Substantia nigra (tissue), 51 donors: ENCODE measurements at places on chromosomes 7 and 10.

DNA sequence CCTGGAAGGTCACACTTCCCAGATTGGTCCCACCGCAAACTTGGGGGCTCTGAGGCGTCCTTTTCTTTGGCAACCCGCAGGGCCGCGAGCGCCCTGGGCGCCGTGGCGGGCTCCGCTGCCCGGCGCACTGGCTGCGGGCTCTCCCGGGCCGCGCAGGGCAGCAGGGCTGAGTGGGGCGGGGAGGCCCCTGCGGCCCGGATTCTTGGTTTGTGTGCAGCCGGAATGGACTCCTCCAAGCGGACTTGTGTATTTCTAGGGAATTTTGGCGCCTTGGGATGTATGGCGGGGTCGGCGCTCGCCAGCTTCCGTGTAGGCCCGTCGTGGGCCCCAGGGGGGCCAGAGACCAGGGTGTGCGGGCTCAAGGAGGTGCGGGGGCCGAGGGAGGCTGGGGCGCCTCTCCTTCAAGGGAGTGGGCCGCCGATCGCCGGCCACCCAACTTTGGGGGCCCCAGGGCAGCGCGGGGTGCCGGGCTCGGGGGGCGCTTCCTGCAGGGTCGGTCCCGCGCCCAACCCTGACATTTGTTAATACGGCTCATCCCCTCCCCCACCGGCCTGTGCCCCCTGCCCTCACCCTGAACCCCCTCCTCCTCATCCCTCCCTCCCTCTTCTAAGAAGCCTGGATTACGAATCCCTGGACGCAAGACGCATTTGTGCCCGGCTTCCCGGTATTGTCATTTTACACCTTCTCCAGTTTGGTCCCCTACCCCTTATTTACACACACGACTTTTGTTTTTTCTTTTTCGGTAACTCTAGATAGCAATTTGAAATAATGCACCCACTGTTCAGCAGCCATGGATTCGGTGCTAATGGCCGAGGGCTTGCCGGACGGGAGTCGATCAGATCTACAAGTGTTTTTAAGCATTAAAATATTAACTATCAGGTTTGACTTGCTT is 2.5 kb downstream of the TCF7L2 start:
- no peak for DNase-seq

DNA sequence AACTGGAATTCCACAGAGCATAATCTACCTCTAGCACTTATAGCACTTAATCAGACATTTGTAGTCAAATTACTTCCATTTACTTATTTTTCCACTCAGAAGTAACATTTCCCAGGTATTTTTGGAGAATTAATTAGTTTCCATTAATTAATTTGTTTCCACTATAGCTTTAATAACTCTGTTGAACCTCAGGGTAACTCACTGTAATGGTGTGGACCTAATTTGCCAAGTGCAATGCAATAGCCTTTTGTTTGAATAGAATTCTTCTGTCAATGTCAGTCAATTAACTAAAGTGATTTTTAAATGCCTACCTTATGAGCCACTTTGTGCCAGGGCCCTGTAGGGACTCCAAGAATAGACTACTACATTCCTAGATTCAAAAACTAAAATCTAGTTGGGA is 115.4 kb downstream of the CSTF2T start:
- no peak for DNase-seq

DNA sequence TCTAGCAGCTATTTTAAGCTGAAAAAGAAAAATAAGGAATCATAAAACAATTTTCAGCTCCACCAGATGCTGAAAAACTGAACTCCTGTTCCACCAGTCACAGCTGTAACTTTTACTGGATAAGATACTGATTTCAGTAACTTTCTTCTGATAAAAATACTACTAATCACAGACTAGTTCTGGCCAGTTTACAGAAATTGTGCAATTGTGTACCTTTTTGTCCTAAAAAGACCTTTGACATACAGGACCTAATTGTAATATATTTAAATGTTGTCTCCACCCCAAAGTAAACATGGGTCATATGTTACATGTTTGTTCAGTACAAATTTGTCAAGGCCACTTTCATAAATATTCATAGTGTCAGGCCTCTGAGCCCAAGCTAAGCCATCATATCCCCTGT is 27.1 kb upstream of the PIP start:
- no peak for DNase-seq

- DNase-seq, result no peak
Observed at GRCh38 chr7:16753932-16754855, 639 bp downstream of the TSPAN13 start.

- DNase-seq, result no peak
Observed at GRCh38 chr7:140902303-140902953, 22.3 kb downstream of the BRAF start.

DNA sequence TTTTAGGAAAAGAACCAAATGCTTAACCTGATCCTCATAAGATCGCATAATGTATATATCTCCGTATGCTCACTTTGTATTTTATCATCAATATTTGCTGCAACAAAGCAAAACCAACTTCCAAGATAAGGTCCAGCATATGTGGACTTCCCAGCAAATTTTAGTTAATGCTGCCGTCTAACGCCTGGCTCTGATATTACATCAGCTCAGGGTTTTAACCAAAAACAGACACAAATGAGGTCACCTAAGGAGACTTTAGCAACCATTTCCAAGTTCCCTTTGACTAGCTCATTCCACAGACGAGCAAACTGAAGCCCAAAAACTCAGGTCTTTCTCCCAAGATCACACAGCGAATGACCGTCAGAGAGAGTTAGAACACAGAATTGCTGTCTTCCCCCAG is 59.4 kb upstream of the UCN3 start:
- DNase-seq, result no peak

- DNase-seq, result no peak
Observed at GRCh38 chr10:93063144-93063976, 2.8 kb downstream of the CYP26C1 start.

DNA sequence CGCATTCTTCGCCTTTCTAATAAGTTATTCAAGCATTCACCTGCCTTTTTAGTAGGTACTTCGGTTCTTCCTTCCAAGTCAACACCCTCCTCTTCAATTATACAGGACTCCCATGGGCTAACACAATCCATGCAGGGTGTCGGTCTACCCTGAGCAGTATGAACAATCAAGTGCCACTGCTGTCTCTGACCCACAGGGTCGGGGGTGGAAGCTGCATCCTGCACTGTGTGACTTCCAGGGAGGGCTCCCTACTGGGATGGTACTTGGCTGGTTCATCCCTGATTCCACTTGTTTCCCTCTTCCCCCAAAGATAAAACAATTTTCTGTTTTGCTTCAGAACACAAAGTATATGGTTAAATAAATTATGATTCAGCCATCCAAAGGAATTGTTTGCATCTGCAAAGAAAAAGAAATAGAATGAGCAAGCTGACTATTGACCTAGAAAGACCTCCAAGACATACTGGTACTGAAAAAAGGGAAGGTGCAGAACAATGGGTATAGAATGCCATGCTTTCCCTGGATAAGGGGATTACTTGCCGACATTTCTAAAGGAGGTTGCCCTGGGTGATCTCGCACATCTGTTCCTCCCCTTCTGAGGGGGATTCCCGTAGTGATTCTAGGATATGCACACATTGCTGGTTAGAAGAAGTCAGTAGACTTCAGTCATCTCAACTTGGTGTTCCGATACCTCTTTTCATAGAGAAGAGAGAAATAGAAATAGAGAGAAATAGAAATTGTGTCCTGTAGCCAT is 89.1 kb upstream of the AGR3 start:
- DNase-seq, result no peak

DNA sequence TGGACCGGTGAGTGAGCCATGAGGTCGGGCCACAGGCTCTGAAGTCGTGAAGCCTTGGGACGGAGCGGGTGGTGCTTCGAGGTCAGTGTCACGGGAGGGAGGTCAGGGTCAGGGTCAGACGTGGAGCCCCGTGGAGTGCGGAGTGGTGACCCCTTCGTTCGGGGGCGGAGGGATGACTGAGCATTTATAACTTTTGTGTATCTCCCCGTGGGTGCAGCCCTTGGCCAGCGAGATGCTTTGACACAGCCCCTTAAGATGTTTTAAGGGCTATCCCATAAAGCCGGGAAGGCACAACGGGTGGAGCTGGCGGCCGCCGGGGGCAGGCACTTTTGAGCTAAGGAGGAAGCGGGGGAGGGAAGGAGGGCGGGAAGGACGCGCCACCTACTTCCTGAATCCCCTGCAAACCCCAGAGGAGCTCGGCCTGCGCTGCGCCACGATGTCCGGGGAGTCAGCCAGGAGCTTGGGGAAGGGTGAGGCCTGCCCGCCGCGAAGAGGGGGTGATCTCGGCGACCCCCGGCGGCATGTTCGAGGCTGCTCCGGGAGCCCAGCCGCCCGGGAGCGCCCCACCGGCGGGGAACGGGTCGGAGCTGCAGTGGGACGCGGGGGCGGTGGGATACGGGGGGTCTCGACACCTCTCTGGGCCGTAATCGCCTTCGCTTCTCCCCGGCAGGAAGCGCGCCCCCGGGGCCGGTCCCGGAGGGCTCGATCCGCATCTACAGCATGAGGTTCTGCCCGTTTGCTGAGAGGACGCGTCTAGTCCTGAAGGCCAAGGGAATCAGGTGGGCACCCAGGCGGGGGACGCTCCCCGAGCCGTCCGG is at the start of gene GSTO1:
TSS of gene GSTO1 (plus strand) at position 400 of the 818 bp plus-strand sequence. CDS start at position 437, 37 bp downstream.
- DNase-seq, result peak; percentile 65

GRCh38 chr10:130398090-130398994 is 262.2 kb downstream of the GLRX3 start:
- no peak for DNase-seq
